PC-3 (cell line): ENCODE measurements at places on chromosomes 4 and X. TPM values are rescaled to one million over a fixed set of nuclear protein-coding genes. Genes with fewer than 3 reads are reported as not detected.
A peak's percentile ranks its signal among the peaks of the same experiment; 100 is the strongest.

- DNase-seq, result no peak
Observed at GRCh38 chr4:75189711-75190335, 256.9 kb downstream of the PARM1 start.

The CXCL11 gene
- 0.46 TPM in 1 of 2 replicates, not detected in the other for total RNA-seq

The OCIAD2 gene
- 169 and 255 TPM in 2 replicates for total RNA-seq

DNA sequence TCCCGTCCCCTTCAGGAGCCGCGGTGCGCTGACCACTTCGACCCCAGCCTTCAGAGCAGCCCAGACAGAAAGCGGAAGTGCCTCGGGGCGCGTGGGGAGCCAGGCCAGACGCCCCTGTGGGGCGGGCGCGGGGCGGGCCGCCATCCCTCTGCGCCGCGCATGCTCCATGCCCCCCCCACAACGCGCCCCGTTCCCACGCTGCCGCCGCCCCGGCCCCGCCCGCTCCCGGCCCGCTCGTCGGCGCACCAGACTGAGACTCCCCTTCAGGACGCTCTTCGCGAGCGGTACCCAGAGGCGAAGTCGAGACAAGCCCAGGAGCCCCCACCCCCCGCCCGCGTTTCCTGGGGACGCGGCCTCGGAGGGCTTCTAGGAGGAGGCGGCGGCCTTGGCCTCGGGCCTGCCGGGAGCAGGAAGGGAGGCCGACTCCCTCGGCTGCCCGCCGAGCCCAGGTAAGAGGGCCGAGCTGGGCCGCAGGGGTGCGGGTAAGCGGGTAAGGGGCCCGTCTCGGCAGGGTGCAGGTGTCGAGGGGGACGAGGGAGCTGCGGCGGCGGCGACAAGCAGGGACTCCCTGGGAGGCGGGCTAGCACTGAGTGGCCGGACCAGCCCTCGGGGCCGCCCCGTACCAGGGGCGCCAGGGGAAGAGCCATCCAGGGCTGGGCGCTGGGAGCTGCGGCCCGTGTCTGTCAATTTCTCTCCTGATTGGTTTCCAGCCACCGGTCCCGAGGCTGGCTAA, at the start of gene ZFP92:
Gene ZFP92 (plus strand): TSS at position 218 of the 733 bp plus-strand sequence. CDS start 6,851 bp downstream, outside the sequence.
- no peak for DNase-seq

DNA sequence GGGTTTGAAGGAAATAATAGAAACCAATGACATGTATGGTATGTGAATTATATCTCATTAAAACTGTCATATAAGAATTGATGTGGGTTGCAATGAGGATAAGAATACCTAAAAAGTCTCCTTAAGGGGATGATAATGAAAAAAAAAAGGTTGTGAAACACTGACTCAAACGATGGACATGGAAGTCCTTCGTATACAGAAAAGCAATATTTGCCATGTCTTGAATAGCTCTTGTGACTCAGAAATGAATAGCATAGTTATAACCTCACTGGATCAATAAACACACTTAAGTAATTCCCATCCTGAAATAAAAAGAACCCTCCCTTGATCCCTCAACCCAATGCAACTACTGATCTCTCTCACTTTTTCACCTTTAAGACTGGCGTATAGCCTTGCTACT, 89.7 kb downstream of the OPHN1 start:
- peak; percentile 35 for DNase-seq

The EVC gene
- 22.7 and 29.9 TPM in 2 replicates for total RNA-seq

The CDX4 gene
- total RNA-seq, result not detected in 2 replicates

GRCh38 chr4:6575503-6576240, 683 bp downstream of the MAN2B2 start:
- no peak for DNase-seq

GRCh38 chr4:38490753-38491446, 173.1 kb upstream of the KLF3 start:
- no peak for DNase-seq

- no peak for DNase-seq
Observed at GRCh38 chr4:95522682-95523530, 25.9 kb downstream of the UNC5C start.

- DNase-seq, result no peak
Observed at GRCh38 chr4:88693792-88694191, 3.8 kb downstream of the NAP1L5 start.

The INTS6L gene
- total RNA-seq, result 4.1 and 4.7 TPM in 2 replicates

The APLN gene
- total RNA-seq, result 8.5 and 11.6 TPM in 2 replicates

The GLOD5 gene
- not detected in 2 replicates for total RNA-seq

The SPCS3 gene
- total RNA-seq, result 42.4 and 56.1 TPM in 2 replicates

GRCh38 chr4:20761826-20762225, 61.6 kb downstream of the PACRGL start:
- DNase-seq, result no peak

DNA sequence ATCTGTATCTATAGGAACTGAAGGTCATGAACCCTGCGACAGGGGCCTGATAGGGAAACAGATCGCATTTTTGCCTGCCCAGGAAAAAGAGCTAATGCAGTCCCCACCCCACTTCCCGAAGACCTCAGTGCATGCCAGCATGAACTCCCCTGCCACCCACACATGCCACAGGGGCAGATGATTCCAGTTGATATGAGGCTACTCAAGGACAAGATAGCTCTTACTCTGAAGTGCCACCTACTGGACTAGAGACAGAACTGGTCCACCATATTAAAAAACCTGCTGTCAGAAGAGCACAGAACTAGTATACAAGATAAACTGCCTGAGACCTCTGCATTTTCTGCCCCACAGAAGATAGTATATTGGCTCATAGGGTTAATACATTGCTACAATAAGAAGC, 68.0 kb downstream of the YIPF7 start:
- DNase-seq, result peak; percentile 10

- DNase-seq, result peak; percentile 50
Observed at GRCh38 chrX:106415276-106415895, 196.4 kb upstream of the RADX start.

DNA sequence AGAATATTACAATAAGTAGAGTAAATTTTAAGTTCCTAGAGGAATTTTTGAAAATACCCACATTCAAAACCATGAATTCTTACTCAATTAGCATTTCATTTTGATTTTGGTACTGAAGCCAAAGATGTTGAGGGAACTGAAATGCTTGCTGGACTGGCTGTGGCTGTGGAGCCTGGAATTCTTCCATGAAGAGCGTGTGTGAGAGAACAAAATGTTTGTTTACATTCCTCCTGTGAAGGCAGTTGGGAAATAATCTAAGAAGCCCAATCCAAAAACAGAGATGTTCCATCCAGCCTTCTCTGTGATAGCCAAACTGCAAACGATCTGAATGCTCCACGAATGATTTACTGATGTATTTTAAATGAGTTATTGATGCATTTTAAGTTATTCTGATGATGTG, 3.8 kb upstream of the ADH1B start:
- DNase-seq, result no peak

DNA sequence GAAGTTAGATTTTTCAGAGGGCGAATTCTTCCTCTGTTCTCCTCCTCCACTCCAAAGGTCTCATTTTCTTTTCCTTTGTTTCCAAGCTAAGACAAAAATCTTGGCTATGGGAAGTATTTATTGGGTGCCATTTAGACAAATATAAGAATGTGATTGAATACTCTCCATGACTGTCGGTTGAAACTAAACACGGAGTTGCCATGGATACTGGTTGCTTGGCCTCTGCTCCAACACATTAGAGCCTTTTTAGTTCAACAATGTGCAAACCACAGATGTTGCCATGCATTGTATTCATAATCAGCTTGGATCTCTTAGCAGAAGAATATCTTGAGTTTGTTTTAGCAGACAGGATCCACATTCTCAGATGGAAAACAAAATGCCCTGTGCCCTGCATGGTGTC, 366.5 kb upstream of the LCORL start:
- no peak for DNase-seq

DNA sequence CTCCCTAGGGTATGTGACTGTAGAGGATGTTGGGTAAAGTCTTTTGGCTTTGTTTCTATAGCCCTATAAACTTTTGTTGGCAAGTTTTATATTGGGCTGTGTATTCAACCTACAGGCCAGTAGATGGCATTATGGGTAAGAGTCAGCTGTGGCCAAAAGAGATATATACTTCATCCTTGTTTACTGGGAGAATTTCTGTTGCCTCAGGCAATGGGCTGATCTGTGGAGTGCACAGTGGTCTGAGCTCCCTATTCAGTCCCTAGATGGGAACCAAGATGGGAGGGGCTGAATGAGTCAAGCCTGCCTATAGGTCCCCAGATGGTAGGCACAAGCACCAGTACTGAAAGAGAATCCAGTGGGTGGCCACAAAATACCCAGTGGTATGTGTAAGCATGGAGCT, 580.6 kb downstream of the EPHA5 start:
- DNase-seq, result peak; percentile 83

DNA sequence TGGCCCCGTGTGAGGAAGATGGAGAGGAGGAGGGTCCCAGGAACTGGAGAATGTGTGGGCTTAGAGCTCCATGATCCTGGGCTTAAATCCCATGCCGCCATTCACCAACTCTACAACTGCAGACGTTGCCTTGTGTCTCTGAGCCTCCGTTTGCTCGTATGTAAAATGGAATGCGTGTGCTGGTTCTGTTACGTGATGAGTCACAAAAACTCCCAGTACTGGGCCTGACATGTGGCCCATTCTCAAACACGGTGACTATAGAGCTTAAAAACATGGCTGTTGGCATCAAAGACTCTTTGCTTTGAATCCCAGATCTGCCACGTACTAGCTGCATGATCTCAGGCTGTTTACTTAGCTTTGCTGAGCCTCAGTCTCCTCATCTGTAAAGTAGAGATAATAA, 13.0 kb upstream of the AFAP1 start:
- no peak for DNase-seq

The BEX2 gene
- 1.6 and 2.8 TPM in 2 replicates for total RNA-seq

The FAM236C gene
- not detected in 2 replicates for total RNA-seq

The PTTG2 gene
- total RNA-seq, result not detected in 2 replicates

DNA sequence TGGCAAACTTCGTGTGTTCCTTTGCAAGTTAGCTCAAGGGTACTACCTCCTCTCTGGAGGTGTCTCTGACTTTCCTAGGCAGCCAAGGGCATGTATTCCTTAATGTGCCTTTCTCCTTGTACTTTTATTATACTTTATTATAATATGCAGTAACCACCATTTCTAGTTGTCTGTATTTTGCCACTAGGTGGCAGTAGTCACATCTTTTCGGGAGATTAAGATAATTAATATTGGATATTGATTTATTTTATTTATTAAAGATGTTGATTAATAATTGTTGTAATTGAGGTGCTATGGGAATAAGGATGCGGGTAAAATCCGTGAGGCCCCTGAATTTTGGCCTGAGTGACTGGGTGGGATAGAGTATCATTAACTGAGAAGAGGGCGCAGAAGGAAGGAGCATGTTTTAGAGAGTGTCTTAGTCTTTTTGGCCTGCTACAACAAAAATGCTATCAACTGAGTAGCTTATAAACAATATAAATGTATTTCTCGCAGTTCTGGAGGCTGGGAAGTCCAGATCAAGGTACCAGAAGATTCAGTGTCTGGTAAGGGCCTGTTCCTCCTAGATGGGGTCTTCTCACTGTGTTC, 153.3 kb downstream of the TMEM164 start:
- peak; percentile 52 for DNase-seq

The DKK2 gene
- not detected in 2 replicates for total RNA-seq
